ENCODE measurements at places on chromosomes 16 and 17.

DNA sequence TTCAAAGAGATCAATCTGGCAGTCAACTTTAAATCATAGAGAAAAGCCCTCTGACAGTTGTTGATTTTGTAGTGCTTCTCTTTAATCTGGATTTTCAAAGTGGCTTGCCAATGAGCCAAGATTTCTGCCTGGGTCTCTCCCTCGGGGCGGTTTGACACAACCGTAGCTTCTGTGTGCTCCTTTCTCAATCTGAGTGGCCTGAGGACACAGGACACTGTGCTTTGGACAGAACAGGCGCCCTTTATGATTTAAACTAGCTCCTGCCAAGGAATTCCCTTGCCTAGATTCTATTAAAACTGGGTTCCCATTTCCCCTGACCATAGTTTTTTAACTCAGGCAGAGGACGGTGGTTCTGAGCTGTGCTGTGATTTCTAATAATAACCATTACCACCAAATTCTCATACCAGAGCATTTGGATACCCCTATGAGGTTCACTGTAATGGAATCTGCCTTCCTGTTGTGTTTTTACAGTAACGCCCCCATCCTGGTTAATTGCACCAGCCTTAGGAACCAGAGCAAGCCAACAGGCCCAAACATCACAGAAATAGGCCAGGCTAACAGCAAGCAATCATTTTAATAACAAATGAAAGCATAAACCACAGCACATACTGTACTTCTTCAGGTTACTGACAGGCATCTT, 4.0 kb downstream of the ZFHX3 start:
- DNase-seq, result peak; percentile 51

DNA sequence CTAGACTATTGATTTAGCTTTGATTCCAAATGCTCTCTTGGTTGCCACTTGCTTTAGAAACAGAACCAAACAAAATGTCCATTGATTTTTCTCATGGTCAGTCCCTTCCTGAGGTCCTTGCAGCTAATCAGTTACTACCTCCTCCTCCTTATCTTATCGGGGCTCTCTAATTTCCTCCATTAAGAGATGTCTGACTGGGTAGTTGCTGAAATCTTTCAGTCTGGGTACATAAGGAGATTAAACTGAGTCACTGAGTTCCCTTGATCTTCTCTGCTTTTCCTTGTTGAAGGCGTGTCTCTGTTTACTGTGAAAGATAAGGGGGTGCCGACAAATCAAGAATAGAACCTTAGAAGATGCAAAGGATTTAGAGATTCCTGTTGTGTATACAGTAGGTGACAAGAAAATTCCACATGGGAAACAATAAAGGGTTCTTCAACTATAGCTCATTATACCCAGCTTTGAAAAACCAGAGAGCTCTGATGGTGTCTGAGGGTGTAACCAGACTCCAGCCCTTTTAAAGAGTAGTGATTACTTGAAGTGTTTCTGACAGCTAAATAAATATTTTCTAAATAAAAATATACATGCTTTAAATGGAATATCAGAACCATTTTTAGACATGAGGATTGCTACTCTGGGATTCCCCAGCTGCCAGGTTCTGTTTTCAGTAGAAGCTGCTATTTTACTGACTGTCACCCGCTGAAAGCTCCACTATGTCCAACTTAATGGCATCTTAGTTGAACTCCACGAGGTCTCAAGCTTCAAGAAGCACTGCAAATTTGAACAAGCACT, 791.3 kb upstream of the SOX9 start:
- no peak for DNase-seq

DNA sequence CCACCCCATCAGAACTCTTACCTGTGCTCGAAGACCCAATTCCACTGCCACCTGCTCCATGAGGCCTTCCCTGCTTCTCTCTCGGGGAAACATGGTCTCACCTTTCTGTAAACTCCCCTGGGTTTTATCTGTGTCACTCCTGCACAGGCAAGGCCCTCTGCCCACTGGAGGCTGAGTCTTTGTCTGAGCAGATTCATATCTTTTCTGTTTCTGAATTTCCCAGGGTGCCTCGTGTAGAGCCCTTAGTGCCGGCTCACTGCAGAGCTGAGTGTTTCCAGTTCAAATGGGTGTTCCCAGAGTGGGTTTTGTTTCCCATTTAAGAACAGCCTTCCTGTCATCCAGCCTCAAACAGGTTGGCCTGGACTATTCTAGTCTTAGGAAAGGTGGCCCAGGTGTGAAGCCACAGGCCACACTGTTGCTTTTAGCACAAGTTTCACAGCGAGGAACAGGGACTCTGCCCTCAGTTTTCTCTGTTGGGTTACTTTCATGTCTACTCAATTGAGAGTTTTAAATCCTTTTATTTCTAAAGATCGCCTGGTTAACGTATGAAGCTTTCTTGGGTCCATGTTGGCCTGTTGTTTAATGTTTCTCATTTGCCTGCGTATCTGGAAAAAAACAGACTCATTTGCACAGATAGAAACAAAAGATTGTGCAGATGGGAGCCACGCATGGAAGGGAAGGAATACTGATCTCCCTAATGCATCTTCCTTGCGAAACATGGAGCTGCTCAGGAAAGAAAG, 228.7 kb downstream of the MSI2 start:
- no peak for DNase-seq

DNA sequence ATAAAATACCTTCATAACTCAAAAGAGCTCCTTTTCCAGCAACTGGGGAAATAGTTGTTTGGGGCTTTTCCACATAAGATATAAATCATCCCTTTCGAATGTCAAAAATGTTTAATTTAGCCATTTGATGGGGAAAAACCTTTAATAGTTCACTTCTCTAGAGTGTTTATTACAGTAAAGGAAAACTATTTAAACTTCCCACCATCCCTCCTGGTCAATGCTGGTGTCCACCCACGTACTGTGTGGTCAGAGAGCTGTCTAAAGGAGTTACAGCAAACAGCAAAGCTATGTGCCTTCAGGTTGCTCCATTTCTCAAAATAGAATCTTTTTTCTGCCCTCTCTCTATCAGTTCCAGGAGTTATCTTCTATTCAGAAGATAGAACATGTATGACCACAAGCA, 33.5 kb downstream of the KANSL1 start:
- DNase-seq, result peak; percentile 84

DNA sequence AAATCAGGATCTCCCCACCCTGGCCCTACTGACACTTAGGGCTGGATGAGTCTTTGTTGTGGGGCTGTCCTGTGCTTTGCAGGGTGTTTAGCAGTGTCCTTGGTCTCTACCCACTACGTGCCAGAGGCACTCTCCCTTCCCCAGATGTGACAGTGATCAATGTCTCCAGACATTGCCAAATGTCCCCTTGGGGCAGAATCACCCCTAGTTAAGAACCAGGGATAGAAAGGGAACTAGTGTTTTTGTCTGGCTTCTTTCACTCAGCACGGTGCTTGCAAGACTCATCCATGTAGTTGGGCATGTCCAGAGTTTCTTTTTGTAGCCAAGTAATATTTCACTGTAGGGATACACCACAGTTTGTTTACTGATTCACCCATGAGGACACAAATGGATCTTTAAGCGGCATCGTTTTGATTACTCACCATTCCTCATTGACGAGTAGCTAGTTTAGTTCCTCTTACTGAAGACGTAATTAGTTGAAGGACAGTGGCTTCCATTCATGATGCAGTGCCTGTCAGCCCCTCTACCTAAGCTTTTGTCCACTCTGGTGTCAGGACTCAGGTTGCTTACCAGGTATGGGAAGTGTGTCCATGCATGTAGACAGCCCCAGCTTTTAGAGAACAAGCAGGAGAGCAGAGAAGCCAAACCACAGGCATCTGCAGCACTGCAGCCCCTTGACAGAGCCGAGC, 26.0 kb upstream of the ITGB4 start:
- peak; percentile 80 for DNase-seq
